ENCODE measurements at places on chromosomes 5 and 9.

DNA sequence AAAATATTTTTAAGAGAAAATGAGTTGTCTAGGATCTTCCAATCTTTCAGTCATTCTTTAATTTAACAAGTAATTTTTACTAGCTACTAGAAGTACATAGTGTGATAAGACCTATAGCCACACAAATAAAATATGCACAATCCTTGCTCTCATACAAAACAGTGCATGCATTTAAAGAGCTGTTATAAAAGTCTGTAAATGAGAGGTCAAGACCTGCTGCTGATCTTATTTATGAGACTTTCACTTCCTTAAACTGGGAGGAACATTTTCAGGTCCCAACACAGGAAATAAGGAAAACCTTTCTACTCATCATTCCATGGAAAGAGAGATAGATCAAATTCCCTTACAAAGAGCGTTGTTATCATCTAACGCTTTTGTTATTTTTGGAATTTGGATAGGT, 54.2 kb upstream of the PAM start:
- no peak for DNase-seq

GRCh38 chr5:143405063-143405848, 1.8 kb upstream of the NR3C1 start:
- DNase-seq, result peak; percentile 79

DNA sequence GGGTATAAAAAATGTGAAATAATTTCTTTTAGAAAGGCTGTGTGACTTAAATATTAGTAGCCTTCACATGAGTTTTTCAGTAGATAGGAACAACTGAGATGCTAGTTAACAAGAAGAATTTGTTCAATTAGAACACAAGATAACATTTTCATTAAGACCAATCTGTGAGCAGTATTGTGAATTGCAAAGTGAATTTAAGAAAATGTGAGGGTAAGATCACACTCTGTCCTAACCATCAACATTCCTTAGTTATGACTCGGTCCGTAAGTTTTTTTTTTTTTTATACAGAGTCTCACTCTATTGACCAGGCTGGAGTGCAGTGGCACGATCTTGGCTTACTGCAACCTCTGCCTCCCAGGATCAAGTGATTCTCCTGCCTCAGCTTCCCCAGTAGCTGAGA, 180.2 kb upstream of the EGFLAM start:
- DNase-seq, result no peak

GRCh38 chr9:20343325-20343724, 279.0 kb downstream of the MLLT3 start:
- no peak for DNase-seq

DNA sequence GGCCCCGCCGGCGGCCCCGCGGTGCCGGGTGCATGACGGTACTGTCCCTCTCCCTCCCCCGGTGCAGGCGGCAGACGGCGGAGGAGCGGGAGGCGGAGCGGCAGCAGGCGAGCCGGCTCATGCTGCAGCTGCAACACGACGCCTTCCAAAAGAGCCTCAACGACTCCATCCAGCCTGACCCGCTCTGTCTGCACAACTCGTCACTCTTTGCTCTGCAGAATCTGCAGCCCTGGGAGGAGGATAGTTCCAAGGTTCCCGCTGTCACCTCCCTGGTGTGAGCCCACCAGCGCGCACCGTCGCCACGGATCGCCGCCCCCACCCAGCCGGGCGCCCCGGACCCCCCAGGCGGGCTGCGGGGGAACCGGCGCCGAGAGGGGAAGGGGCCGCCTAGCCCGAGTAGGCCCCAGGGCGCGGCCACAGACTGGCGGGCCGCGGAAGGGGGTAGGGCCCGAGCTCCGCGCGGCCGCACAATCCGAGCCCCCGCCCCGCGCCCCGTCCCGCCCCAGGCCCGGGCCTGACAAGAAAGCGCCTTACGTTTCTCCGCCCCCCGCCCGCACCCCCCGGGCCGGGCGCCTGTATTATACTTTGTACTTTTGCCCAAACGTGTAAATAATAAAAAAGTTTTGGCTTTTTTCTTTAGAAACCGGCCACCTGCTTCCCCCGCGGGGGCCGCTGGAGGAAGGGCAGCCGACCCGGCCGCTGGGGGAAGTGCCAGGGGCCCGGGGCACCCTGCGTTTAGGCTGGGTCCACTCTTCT, 2.5 kb downstream of the TLX3 start:
- DNase-seq, result no peak

DNA sequence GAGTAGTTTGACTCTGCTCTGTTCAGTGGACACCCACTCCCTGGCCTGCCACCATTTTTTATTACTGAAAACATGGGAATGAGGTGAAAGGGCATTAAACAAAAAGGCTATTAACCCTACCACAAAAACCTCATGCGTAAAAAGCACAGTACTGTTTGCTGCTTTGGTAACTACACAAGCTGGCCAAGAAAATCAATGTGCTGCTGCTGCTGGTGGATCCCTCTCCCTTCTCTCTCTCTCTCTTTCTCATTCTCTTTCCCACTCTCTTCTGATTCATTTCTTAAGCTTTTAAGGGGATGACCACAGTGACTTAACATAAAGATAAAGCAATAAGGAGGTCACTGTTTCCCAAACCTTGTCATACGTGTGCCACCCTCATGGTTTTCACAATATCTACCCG, 183.2 kb upstream of the TBC1D2 start:
- no peak for DNase-seq

GRCh38 chr5:170357955-170358444, 31.2 kb downstream of the KCNMB1 start:
- DNase-seq, result no peak

DNA sequence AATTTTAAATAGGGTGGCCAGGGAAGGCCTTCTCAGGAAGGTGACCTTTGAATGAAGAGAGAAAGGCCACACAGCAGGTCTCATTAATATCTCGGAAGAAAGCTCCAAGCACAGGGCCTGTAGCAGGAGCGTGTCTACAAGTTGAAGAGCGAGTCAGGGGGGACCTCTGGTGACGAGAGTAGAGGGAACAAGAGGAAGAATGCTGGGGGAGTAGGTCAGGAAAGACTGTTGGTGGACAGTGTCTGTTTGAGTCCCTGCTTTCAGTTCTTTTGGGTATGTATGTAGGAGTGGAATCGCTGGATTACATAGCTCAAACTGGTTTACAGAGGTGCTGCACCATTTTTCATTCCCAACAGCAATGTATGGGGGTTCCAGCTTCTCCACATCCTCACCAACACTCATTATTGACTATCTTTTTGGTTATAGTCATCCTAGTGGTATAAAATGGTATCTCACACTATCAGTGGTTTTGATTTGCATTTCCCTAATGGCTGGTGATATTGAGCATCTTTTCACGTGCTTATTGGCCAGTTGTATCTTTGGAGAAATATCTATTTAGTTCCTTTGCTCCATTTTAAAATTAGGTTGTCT, 55.8 kb downstream of the NUP214 start:
- no peak for DNase-seq

DNA sequence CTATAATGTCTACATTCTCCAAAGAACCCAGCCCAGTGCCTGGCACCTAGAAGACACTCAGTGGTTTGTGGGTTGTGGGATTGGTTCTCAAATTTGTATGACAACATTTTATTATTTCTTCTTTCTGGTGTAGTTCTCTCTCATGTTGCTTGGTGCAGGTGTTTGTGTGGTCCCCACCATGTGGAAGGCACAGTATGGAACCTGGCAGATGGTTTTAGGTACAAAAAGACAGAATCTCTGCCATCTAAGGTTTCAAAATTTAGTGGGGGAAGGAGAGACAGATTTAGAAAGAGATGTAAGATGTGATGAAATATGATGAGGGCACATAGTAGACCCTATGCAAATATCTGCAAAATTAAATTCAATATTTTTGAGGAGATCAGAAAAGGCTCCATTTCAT, 323.8 kb downstream of the CDK5RAP2 start:
- DNase-seq, result no peak

GRCh38 chr9:74147906-74148305, 349.2 kb upstream of the RORB start:
- no peak for DNase-seq

- no peak for DNase-seq
Measured at GRCh38 chr5:121500310-121500709, 351.4 kb upstream of the FTMT start.

DNA sequence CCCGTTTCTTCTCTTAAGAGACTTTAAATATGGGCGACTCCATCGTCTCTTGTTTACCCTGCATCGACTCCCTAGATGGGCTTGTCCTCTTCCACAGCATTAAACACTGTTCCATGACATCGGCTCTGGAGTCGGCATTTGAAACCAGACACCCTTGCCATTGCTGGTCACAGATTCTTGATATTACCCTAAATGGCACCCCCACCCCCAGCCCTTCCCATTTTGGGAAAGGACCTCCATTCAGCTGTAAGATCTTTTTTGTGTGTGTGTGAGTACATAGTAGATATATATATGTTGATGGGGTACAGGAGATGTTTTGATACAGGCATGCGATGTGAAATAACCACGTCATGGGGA, 51.1 kb upstream of the SH3PXD2B start:
- no peak for DNase-seq

GRCh38 chr5:21774801-21775200, 1078.3 kb downstream of the CDH12 start:
- no peak for DNase-seq

- no peak for DNase-seq
Measured at GRCh38 chr5:142783601-142784341, 13.6 kb downstream of the ARHGAP26 start.

DNA sequence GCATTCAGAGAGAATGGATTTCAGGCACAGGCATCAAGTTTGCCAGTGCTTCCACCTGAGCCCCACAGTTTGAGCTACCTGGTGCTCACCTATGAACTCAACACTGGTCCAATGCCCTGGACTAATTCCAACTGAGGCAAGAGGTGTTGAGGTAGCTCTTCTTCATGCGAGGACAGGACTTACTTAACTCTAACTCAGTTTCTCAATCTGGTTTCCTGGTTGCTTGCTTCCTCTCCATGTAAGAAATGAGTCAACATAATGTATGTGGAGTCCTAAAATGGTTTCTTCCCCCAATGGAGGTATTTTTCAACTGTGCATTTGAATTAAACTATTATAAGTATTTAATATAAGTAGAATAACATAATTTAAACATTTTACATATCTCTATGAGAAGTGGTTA, 523.6 kb upstream of the DAB2 start:
- DNase-seq, result no peak

DNA sequence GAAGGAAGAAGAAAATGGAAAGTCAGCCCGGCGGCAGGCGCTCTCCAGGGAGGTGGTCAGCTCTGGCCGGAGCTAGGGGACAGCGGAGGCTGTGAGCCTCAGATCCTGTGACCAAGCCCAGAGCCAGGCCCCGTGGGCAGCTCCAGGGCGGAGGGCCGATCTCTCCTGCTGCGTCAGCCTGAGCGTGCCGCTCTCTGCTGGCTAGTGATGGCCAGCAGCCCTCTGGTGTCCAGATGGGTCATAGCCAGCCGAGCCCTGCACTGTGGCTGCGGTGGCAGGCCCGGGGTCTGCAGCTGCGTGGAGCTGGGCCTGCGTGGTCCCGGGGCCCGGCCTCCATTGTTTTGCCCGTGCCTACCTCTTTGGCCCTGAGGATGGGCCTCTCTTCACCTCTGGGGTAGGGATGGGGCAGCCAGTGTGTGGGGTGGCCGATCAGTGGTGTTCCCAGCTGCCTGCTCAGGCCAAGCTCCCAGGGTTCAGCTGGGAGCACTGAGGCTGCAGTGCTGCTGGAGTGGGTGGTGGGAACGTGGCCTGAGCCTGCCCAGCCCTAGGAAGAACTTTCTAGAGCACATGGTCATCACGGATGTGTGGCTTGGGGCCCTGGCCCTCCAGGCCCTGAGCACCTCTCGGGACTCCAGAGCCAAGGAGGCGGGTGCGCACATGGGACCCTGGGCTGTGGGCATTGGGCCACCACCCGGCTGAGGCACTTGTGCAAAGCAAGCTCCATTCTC, 17.1 kb upstream of the NRARP start:
- DNase-seq, result no peak

GRCh38 chr5:95615164-95615467, 4.8 kb upstream of the GPR150 start:
- no peak for DNase-seq

- DNase-seq, result no peak
Measured at GRCh38 chr5:23289162-23289561, 218.2 kb upstream of the PRDM9 start.

GRCh38 chr5:125882061-125882460, 541.1 kb upstream of the GRAMD2B start:
- DNase-seq, result no peak

DNA sequence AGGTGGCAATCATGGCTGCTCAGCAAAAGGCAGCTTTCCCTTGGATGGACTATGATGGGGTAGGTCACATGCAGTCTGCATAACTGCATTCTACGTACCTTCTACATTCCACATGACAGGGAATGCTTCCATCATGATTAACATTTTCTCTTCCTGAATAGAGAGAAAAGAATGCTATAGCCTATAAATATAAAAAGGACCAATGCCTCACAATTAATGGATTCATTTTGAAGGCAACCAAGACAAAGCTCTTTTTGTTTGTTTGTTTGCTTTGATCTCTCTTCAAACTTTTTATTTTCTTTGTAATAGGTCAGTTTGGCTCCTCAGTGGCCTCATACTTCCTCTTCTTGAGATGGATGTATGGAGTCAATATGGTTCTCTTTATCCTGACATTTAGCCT, 201.3 kb downstream of the ALDH1A1 start:
- DNase-seq, result no peak

DNA sequence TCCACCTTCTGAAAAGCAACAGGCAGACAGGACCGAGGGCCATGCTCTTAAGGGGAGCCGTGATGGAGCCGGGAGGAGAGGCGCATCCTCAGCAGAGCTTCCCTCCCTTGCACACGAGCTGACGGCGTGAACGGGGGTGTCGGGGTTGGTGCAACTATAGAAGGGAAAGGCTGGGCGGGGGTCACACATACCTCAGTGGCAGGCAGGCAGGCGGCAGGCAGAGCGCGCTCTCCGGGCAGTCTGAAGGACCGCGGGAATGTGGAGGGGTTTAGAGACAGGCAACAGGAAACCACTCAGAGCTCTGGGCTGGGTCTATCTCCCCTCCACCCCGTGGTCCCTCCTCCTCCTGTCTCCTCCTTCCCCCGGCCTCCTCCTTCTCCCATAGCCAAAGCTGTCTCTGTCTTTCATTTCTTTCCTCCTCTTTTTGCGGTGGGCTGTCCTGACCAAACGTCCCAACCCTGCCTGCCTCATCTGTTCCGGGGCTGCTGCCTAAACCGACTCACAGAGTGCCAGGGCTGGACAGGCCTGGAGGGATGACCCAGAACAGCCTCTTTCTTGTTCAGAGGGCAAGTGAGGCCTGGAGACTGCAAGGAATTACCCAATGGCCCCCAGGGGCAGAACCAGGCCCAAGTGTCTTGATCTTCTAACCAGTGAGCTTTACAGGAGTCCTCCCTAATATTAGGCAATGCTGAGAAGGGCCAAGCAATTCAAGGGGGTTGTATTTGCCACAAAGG, at the start of gene SPARC:
TSS of gene SPARC (minus strand) at position 242 of the 734 bp plus-strand sequence. CDS start 10,727 bp downstream, outside the sequence.
- DNase-seq, result no peak

DNA sequence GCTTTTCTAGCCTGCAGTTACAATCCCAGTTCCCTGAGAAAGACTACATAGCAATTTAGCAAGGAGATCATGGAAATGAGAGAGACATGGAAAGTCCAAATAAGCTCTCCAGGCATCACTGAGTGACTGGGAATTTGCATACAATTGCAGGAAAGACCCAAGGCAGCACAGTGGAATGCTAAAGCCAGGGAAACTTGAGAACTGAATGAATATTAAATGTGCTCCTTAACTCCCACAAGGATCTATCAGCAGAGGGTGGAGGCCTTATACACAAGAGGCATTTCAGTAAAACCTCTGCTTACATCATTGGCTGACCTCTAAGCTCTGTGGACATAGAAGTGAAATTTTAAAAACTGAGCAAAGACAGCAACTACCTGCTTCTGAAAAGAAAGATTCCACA, 355.6 kb upstream of the DAB2 start:
- DNase-seq, result no peak
